ENCODE measurements at places on chromosomes 7 and 10. TPM values are rescaled to one million over a fixed set of nuclear protein-coding genes. Genes with fewer than 3 reads are reported as not detected.

Gene NPFFR1
- total RNA-seq, result not detected

Gene CCNJ
- total RNA-seq, result 23.4 TPM

Gene ADRA2A
- total RNA-seq, result 0.49 TPM

Gene H2BK1
- total RNA-seq, result not detected

Gene MSS51
- total RNA-seq, result 0.59 TPM

Gene ZNF680
- 13.6 TPM for total RNA-seq

Gene NUDT13
- total RNA-seq, result 1.2 TPM

Gene ARMC10
- total RNA-seq, result 49.0 TPM

Gene CYP2C19
- total RNA-seq, result not detected

Gene TFEC
- 15.4 TPM for total RNA-seq

Gene RBM17
- total RNA-seq, result 69.5 TPM

Gene SERPINE1
- total RNA-seq, result 2,165 TPM

Gene PNLIPRP3
- total RNA-seq, result not detected

Gene IFIT1B
- not detected for total RNA-seq

Gene FFAR4
- not detected for total RNA-seq

Gene PRKCQ
- total RNA-seq, result 0.33 TPM

Gene MUC12
- not detected for total RNA-seq

Gene HYAL4
- 0.20 TPM for total RNA-seq

Gene GLI3
- 3.8 TPM for total RNA-seq

Gene HOXA10
- total RNA-seq, result 0.14 TPM

Gene TUBB8
- not detected for total RNA-seq

Gene SPDYE9
- not detected for total RNA-seq

Gene SPAM1
- total RNA-seq, result not detected

Gene SLC16A9
- total RNA-seq, result not detected

Gene MEIG1
- total RNA-seq, result not detected

Gene SDK1
- total RNA-seq, result 0.18 TPM

Gene TCERG1L
- not detected for total RNA-seq
